ENCODE measurements at places on chromosomes 5 and 9.

GRCh38 chr5:156534085-156534484 lies 207.1 kb downstream of the SGCD start:
- DNase-seq = no peak

DNA sequence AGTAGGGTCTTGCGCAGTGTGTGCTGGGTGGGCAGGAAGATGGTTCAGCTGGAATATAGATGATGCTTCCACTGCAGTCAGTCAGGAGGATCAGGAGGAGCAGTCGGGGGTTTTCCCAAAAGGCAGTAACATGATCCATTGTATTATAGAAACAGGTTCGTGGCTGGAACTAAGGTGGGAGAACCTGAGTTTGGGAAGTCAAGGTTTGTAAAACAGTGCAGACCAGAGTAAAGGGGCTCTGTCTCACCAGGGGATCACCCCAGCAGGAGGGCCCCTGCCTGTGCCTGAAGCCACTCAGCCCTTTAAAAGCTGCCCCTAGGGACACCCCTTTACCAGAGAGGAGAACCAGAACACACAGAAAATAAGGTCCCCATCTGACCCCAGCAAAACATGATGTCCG lies 213.4 kb downstream of the AUH start:
- no peak for DNase-seq

GRCh38 chr5:136021016-136021405 lies 7.8 kb upstream of the TGFBI start:
- no peak for DNase-seq

DNA sequence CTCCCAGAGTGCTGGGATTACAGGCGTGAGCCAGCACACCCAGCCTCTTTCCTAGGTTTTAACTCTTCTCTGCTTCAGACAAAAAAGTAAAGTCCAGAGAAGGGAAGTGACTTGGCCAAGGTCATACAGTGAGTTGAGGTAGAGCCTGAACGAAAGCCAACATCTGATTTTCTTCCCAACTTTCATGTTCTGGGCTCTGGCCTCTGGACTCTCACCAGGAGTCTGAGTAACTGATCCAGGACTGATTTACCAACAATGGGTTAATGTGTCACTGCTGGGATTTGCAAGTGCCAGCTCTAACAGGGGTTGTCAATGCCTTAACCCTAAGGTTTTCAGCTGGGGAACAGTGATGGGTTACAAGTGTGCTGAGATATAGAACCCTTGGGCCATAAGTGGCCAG lies 32.2 kb upstream of the LARP1 start:
- DNase-seq = no peak

GRCh38 chr5:136731241-136731900 lies 366.0 kb upstream of the TRPC7 start:
- no peak for DNase-seq

DNA sequence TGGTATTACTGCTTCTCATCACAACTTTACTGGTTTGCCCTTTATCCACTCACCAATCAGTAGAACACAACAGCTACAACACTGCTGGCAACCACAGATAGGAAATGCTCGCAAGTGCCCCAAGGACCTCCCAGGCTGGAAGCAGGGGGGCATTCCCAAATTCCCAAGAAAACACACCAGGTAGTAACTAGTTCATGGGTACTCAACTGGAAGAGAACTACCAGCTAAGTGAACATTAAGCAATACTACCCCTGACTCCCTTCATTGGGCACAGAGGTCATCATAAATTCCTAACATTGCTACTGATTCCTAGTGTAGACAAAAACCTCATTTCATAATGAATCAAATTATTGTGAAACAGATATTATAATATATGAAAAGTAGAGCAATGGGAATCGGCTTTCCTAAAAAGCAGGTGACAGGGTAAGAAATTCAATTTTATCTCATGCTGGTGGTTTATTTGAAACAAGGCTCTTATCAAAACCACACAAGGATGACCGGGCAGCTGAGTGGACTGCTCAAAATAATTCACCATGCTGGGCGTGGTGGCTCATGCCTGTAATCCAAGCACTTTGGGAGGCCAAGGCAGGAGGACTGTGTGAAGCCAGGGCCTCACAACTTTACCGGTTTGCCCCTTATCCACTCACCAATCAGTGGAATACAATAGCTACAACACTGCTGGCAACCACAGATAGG lies 81.6 kb downstream of the TLE1 start:
- DNase-seq = no peak

GRCh38 chr9:76657265-76657664 lies 107.0 kb upstream of the PCA3 start:
- no peak for DNase-seq

GRCh38 chr5:157548513-157549282 lies 26.9 kb downstream of the ADAM19 start:
- no peak for DNase-seq

- no peak for DNase-seq
These were observed 208.6 kb upstream of the ANKH start for GRCh38 chr5:15080219-15080618.

GRCh38 chr5:94562327-94562971 lies 56.0 kb downstream of the KIAA0825 start:
- no peak for DNase-seq

DNA sequence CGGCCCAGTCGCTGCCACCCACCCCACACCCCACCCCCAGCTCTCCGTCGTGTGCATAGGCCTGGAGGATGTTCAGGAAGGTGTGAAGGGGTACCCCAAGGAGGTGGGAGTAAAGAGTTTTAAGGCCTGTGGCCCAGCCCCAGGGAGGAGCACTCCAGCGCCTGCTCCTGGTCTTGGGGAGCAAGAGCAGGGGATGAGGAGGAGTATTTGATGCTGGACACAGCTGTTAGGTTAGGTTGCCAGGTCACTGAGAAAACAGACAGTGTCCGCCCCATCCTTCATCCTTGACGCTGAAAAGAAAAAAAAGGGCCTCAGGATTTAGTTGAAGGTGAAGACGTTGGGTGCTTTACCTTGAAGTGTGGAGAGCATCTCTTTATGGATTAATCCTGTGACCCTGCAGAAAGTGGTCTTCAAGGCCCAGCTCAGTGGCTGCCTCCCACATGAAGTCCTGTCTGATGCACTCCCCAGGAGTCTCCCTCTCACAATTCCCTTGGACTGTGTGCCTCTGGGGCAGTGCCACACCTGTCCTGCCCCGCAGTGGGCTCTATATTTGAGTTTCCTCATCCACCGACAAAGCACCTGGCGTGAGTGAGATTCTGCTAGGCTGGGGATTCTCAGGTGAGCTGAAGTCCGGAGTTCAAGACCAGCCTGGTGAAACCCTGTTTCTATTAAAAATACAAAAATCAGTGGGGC lies 101.8 kb downstream of the SPRY4 start:
- no peak for DNase-seq

DNA sequence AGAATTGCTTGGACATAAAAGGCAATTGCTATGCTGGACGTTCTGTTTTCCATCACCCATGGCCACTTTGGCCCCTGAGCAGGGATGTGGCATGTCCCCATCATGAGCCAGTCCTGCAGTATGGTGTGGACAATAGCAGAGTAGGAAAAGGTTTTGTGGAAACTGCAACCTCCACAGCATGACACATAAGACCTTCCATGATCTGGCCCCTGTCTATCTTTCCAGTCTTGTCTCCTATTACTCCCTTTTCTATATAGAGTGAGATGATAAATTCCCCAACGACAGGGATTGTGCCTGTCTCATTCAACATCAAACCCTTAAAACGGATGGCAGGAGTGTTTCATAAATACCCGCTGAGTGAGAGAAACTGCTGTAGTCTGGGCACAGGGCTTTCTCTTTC lies 174.7 kb upstream of the PTCH1 start:
- no peak for DNase-seq

- DNase-seq = no peak
These were observed 129.9 kb upstream of the RPS23 start for GRCh38 chr5:82408033-82408432.

- DNase-seq = no peak
These were observed 371 bp upstream of the PITX1 start for GRCh38 chr5:135034236-135034962.

GRCh38 chr9:7900541-7900940 lies 101.0 kb upstream of the DMAC1 start:
- no peak for DNase-seq

DNA sequence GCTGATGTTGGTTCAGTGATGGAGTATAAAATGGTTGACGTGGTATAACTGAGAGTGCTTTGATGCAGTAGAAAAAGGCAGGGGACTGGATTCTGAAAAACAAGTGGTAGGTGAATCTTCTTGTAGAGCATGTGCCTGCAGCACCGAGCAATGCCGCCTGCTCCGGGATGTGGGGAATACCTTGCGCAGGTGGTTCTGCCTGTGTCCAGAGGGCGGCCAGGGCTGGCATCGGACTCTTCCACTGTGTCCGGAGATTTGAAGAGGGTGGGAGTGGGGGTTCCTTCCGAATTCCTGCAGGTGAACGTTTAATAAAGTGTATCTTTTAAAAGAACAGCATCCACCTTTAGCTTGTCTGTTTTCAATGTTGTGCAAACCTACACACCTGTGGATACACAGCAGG lies 238.0 kb downstream of the FANCC start:
- DNase-seq = no peak

DNA sequence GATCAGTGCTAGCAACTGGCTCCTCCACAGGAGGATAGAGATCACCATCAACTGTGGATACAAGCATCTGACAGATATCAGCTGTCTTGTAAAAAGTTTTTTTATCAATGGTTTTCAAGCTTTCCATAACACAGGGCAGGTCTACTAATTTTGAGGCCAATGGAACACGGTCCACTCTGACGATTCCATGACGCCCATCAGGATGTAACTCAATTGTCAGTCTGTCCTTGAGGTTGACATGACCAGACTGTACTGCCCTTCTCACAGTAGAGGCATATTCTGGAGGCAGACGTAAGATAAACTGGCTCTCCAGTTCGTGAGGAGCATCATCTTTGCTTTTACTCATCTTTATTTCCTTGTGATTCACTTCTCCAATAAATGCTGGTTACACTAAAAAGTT lies 885 bp downstream of the TAF7 start:
- no peak for DNase-seq

DNA sequence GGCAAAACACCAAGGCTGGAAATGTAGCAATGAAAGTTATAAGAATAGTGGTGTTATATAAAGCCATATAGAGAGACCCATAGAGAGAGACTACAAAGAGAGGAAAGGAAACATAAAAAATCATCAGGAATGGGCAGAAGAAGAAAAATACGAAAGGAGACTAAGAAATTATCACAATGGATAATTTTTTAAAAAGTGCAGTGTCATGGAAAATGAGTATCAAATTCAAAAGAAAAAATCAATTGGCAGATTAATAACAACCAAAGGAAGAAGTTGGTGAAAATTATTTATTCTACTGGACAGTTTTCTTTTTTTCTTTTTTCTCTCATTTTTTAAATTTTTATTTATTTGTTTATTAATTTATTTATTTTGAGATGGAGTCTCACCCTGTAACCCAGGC lies 1488.4 kb upstream of the WWC1 start:
- no peak for DNase-seq

DNA sequence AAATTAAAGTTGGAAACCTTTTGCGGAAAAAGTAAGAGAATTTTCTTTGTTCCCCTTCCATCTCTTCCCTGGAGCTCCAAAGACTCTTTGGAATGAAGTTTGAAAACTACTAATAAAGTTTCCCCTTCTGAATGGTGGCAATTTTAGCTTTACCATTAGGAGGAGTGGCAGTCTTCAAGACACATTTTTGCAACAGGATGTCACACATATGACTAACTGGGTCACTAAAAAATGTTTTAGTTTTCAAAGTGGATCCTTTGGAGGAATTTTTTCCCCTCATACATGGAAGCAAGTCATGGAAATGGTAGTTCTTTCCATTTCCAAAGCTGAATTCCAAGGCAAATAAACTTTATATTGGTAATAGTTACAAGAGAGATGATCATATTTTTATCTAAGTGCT lies 15.6 kb downstream of the FBXO4 start:
- DNase-seq = no peak

GRCh38 chr5:157610990-157611389 lies 35.4 kb upstream of the ADAM19 start:
- no peak for DNase-seq

GRCh38 chr9:127876026-127876763 lies 1.3 kb downstream of the AK1 start:
- no peak for DNase-seq
